ENCODE measurements at places on chromosomes 3 and 15.

GRCh38 chr15:48751595-48751994 is 59.3 kb downstream of the CEP152 start:
- DNase-seq, result no peak

DNA sequence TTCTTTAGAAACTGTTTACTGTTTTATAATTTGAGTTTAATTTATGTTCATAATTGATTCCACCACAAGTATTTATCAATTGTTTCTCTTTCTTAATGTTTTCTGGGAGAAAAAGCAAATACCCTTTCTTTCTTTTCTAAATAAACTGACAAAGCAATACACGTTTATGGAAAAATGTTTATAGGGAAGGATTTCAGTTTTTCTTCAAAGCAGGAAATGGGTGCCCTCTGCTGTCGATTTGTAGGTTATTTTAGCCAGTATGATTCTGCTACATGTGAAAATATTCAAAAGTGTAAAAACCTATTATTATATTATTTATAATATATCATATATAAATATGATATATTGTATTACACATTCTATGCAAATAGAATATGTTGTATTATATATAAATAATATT is 921.0 kb upstream of the ROBO1 start:
- peak; percentile 28 for DNase-seq

DNA sequence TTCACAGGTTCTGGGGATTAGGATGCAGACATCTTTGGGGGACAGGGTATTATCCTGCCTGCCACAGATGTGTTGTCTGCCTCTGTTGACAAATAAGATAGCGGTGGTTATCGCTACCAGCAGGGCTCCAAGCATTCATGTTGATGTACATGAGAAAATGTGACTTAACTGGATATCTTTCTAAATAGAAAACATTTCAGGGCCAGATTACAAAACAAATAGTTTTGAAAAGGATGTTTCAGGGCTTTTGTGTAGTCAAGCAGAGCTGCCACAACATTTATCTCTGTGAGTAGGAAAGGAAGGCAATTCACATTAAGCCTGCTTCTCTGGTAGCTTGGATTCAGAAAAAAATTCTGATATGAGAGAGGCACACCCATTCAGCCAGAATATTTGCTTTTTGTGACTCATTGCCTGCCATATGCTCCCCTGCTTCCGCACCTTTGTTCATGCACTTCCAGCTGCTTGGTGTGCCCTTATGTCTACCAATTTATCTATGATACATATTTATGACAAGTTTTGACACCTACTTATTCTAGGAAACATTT is 22.8 kb downstream of the PLS1 start:
- DNase-seq, result peak; percentile 28

GRCh38 chr3:161217496-161217895 is 3.6 kb upstream of the NMD3 start:
- DNase-seq, result no peak

- no peak for DNase-seq
Observed at GRCh38 chr15:67079361-67079760, 14.0 kb downstream of the SMAD3 start.

DNA sequence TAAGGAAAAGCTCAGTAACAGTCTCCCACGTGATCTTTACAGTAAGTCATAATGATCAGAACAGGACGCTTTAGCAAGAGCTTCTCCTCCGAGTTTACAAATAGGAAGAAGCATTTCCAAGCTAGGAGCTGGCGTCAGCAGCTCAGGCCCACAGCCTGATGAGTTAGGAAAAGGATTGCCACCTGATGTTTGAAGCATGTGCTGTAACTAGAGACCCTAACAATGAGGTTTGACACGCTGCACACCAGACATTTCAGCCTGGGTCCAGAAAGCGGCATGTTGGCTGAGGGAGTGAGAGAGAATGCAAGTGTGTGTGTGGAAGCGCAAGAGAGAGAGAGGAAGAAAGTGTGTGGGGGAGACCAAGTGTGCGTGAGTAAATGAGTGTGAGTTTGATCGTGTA is 47.3 kb downstream of the TLE3 start:
- no peak for DNase-seq

GRCh38 chr15:88805031-88805780 is 2.0 kb downstream of the ACAN start:
- no peak for DNase-seq

GRCh38 chr15:90818251-90819210 is 49.9 kb upstream of the FURIN start:
- no peak for DNase-seq

- DNase-seq, result no peak
Observed at GRCh38 chr15:37789881-37790280, 144.6 kb upstream of the TMCO5A start.

GRCh38 chr3:27224197-27224596 is 145.0 kb downstream of the NEK10 start:
- peak; percentile 22 for DNase-seq

- DNase-seq, result no peak
Observed at GRCh38 chr3:33798113-33798417, 365 bp upstream of the PDCD6IP start.

Measured in Ammon's horn (tissue), 1 donor.